H1 (cell line): ENCODE measurements at places on chromosomes 4 and X. TPM values are rescaled to one million over a fixed set of nuclear protein-coding genes. Genes with fewer than 3 reads are reported as not detected.

ADH6 gene
- 0.06 TPM in 1 of 2 replicates, not detected in the other for polyA plus RNA-seq

FAM236D gene
- not detected in 2 replicates for polyA plus RNA-seq

RAB9B gene
- polyA plus RNA-seq = 0.13 and 0.26 TPM in 2 replicates

SSR4 gene
- polyA plus RNA-seq = 642 and 734 TPM in 2 replicates

RPS6KA6 gene
- 1.9 and 3.5 TPM in 2 replicates for polyA plus RNA-seq

HSFX4 gene
- polyA plus RNA-seq = not detected in 2 replicates

CTSO gene
- 0.16 and 0.39 TPM in 2 replicates for polyA plus RNA-seq

FAT4 gene
- 0.78 and 1.3 TPM in 2 replicates for polyA plus RNA-seq

HERC6 gene
- polyA plus RNA-seq = 3.2 and 3.7 TPM in 2 replicates

TMPRSS11A gene
- polyA plus RNA-seq = not detected in 2 replicates

STAP1 gene
- polyA plus RNA-seq = not detected in 2 replicates

LANCL3 gene
- 0.11 and 0.24 TPM in 2 replicates for polyA plus RNA-seq

USP51 gene
- 2.9 and 5.2 TPM in 2 replicates for polyA plus RNA-seq

GPR119 gene
- polyA plus RNA-seq = 0.11 and 0.17 TPM in 2 replicates

PTCHD1 gene
- polyA plus RNA-seq = 0.53 and 0.60 TPM in 2 replicates

ASB9 gene
- 0.64 and 1.2 TPM in 2 replicates for polyA plus RNA-seq

MAGIX gene
- 1.1 and 1.9 TPM in 2 replicates for polyA plus RNA-seq

NHS gene
- polyA plus RNA-seq = 2.2 and 2.5 TPM in 2 replicates

AR gene
- polyA plus RNA-seq = 7.1 and 7.2 TPM in 2 replicates

PLP1 gene
- polyA plus RNA-seq = 218 and 279 TPM in 2 replicates

CT45A1 gene
- not detected in 2 replicates for polyA plus RNA-seq

NLGN3 gene
- 12.0 and 15.0 TPM in 2 replicates for polyA plus RNA-seq

TEX13D gene
- polyA plus RNA-seq = 0.03 TPM in 2 replicates

ZDHHC15 gene
- polyA plus RNA-seq = 1.5 and 1.7 TPM in 2 replicates

HTATSF1 gene
- polyA plus RNA-seq = 1.2 and 2.2 TPM in 2 replicates

SMIM31 gene
- not detected in 2 replicates for polyA plus RNA-seq

NPFFR2 gene
- 0.53 TPM in 1 of 2 replicates, not detected in the other for polyA plus RNA-seq

HSD17B13 gene
- 0.05 and 0.09 TPM in 2 replicates for polyA plus RNA-seq

AREG gene
- polyA plus RNA-seq = not detected in 2 replicates

COL25A1 gene
- polyA plus RNA-seq = 1.1 and 1.6 TPM in 2 replicates

NAA11 gene
- polyA plus RNA-seq = not detected in 2 replicates

SSX5 gene
- polyA plus RNA-seq = not detected in 2 replicates

PDGFRA gene
- polyA plus RNA-seq = 0.91 and 1.4 TPM in 2 replicates

GAB3 gene
- polyA plus RNA-seq = 0.48 and 0.52 TPM in 2 replicates

GEMIN8 gene
- 28.9 and 31.4 TPM in 2 replicates for polyA plus RNA-seq
